Neuronal stem cell (in vitro differentiated cells): ENCODE measurements at places on chromosomes 5 and 9.

GRCh38 chr9:4832786-4833579 is 40.2 kb downstream of the RCL1 start:
- DNase-seq = no peak

GRCh38 chr5:94700592-94700991 is 82.1 kb downstream of the SLF1 start:
- no peak for DNase-seq

GRCh38 chr5:151328734-151329133 is 18.6 kb downstream of the SLC36A2 start:
- no peak for DNase-seq

DNA sequence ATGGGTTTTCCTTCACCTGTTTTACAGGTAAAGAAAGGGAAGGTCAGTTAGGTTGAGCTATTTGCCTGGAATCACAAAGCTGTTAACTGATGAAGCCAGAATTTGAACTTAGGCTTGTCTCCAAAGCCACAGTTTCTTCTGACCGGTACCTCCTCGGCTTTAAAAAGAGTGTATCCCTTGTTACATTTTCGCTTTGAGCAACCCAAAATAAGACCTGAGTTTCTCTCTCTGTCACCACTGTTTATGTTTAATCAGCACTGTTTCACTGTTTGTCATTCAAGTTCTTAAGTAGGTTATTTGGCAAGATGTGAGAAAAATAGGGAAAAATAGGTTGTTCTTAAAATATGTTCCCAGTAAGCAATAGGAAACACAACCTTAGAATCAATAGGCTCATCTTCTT is 84.6 kb downstream of the VCAN start:
- DNase-seq = no peak

- no peak for DNase-seq
These were observed 116.7 kb downstream of the OLFM1 start for GRCh38 chr9:135204177-135204576.

- no peak for DNase-seq
These were observed 7.8 kb upstream of the MRNIP start for GRCh38 chr5:179866241-179867078.

DNA sequence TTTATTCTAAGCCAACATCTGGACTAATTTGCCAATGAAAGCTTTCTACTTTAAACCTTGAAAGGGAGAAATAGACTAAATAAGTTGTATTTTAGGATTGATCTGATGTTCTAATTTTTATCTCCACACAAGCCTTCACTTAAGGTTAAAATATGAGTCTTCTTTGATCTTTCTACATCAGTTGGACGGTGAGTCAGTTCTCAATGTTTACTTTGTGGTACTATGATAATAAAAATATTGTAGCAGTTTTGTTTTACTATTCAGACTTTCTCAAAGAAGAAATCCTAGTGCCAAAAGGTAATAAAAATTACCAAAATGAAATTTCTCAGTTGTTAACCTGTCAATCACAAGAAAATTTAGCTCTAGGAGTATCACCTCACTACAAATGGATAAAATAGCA is 203.5 kb upstream of the RGMB start:
- no peak for DNase-seq

- no peak for DNase-seq
These were observed 123.1 kb downstream of the NPR3 start for GRCh38 chr5:32834251-32834650.

DNA sequence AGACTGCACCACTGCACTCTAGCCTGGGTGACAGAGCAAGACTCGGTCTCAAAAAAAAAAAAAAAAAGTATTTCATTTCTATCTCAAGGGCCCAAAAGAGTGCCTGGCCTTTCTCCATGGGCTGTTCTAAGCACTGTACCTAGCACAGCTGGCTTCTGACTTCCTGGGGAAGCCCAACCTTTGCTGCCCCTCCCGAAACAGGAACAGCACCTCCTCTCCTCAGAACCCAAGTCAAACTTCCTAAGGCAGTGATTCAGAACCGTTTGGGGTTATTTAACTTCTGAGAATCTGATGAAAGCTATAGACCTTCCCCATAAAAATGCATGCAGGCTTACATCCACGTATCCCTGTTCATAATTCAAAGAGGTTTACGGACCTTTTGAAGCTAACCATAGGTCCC is 57.8 kb downstream of the NRG2 start:
- DNase-seq = no peak

GRCh38 chr9:124139001-124139400 is 118.7 kb upstream of the NEK6 start:
- no peak for DNase-seq
